NCI-H446 treated with DMSO at 0.1 percent for 48 hours (cell line): ENCODE measurements at places on chromosomes 2 and 18.

GRCh38 chr2:157672129-157672528, 43.5 kb upstream of the ACVR1C start:
- no peak for DNase-seq

- no peak for DNase-seq
Measured at GRCh38 chr2:63977904-63978303, 41.3 kb downstream of the VPS54 start.

GRCh38 chr2:128786316-128786715, 467.6 kb upstream of the HS6ST1 start:
- DNase-seq = no peak

GRCh38 chr2:240793313-240794177, 26.5 kb downstream of the KIF1A start:
- DNase-seq = no peak

DNA sequence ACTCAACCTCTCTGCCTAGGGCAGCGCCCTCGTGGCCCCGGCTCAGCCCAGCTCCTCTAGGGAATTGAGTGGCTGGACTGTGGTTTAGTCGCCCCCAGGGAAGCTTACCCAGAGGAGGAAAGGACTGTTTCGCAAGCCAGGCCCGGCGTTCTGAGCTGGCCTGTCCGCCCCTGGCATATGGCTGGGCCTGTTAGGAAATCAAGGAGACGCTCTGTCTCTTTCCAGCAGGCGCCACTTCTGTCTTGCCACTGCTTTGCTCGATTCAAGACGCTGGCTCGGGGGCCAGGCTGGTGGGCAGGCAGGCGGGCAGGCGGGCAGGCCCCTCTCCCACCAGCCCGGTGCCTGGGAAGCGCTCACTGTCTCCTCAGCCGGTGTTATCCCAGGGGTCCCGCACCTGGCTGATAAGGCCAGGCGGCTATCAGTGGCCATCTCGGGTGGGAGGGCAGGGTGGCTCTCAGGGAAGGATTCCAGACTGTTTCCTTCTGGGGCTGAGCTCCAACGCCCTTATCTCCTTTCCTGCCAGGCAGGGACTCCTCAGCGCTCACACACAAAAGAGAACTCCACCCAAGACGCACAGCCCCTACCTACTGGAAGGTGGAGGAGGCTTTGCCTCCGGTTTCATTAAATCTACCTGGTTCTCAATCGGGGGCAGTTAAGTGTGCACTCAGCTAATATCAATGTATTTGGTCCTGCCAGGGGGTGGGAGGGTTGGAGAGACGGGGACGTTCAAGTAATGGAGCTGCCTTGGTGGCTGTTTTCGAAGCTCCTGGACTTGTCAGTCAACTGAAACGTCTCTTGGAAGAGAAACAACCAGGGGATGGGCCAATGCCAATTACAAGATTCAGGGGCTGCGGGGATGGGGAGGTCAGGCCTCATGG, 109.1 kb downstream of the SMAD7 start:
- DNase-seq = no peak

DNA sequence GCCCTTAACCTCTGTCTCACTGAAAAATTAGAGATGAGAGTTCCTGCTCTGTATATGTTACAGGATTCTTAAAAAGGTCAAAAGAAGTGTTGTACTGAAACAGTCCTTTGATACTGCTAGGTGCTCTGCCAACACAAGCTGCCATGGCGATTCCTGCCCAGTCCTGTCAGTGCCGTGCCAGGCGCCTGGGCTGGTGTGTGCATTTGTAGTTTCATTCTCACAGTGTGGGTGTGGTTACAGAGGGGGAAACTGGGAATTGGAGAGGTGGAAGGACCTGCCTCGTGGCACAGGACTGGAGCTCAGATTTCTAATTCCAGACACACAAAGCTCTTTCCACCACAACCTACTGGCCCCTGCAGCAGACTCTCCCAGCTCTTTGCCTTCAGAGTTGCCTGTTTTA, 122.3 kb upstream of the RAB6C start:
- DNase-seq = no peak

GRCh38 chr2:84299211-84299775, 159.8 kb downstream of the SUCLG1 start:
- no peak for DNase-seq

DNA sequence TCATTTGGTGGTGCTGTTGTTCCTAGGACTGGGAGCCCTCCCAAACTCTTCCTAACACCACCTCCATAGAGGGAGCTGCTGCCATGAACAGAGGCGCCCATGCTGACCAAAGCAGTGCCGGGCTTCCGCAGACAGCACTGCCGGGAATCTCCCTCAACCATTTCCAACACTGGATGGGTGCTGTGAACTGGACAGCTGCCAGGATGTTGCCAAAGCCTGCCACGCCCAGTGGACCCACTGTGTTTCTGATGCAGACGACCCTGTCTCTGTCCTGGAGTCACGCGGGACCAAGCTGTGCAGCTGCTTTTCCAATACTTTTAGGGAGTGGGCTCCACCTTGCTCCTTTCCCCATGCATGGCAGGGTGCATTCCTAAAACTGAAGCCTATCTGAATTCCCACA, 16.9 kb upstream of the GNAL start:
- no peak for DNase-seq

DNA sequence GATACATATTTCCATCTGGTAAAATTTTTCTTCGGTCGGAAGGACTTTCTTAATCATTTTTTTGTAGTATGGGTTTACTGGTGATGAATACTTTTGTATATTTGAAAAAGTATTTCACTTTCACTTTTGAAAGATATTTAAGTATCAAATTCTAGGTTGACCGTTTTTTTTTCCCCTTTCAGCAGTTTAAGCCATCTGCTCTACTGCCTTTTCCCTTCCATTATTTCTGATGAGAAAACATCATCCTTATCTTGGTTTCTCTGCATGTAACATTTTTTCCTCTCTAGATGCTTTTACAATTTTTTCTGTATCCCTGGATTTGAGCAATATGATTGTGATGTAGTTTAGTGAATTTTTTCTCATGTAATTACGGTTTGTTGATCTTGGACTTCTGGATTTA, 87.0 kb downstream of the MTX2 start:
- no peak for DNase-seq

DNA sequence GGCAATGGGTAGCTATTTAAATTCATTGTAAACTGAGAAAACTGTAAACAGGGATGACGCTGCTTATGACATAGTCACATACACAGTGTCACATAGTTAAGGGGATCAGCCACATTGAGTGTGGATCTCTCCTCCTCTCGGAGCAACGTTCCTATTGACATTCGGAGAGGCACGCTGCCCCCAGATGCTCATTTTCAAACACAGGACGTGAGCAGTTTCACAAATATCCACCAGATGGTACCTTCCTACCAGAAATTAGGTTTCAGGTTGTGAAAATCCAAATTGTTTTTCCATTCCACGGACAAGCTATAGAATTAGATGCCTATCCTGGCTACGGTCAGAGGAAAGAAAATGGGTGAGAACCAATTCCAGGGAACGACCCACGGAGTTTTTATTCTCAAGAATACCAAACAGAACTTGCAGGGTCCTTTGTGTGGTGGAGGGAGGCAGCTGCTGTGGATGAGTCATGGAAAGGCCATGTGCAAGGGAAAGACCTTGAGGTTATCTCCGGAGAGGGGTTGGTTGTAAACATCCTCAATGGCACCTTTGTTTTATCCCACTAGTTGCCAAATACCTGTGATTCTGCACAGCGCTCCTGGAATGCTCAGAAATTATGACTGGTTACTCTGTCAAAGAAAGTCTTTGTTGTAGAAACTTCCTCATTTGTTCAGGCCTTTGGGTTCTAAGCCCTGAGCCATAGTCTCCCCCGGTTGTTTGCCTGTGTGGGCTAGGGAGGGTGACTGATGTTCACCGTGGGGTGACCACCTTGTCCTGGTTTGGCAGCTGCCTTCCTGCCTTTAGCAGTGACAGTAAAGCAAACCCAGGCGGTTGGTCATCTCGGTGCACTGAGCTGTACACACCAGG, 88.0 kb downstream of the ACTR3 start:
- peak; percentile 20 for DNase-seq
